ENCODE measurements at places on chromosomes 16 and 17.

GRCh38 chr16:56815721-56816120 lies 49.3 kb upstream of the SLC12A3 start:
- DNase-seq = no peak

DNA sequence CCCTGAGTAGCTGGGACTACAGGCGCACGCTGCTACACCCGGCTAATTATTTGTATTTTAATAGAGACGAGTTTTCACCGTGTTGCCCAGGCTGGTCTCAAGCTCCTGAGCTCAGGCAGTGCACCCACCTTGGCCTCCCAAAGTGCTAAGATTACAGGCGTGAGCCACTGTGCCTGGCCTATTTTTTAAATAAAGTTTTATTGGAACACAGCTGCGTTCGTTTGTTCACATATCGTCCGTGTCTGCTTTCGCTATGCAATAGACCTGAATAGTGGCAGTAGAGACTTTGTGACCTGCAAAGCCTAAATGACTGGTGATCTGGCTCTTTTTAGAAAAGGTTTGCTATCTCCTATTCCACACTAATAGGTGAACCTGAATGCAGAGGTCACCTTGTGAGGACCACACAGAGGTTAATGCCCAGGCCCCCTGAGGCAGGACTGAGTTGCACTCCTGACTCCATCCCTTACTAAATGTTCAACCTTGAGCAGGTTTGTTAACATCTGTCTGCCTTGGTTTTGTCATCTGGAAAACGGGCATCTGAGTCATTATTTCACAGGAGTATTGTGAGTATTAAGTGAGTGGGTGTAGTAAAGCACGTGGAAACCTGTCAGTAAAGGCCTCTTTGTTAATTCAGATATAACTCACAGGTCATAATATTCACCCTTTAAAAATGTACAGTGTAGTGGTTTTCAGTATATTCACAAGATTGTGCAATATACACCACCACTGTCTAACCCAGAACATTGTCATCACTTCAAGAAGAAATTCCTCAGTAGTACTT lies 157.5 kb upstream of the CACNG5 start:
- no peak for DNase-seq

- DNase-seq = no peak
Measured at GRCh38 chr17:59375857-59376256, 44.4 kb downstream of the YPEL2 start.

GRCh38 chr16:10965440-10966061 lies 21.2 kb downstream of the CLEC16A start:
- no peak for DNase-seq

DNA sequence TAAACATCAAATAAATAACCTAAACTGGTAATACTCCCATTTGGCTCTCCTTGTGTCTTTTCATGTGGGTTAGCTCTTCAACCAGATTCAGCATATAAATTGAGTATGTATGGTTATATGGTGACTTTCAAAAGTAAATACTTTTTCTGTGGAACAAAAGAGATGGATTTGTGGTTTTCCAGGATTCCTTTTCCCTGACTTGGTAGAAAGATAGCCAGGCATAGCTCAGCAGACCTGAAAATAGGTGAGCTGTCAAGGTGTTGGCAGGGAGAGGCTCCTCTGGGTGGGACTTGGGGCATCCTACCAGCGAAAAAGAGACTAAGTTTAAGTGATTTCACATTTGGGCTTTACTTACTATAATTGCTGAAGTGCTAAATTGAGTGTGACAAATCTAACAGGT lies 80.3 kb downstream of the FTO start:
- no peak for DNase-seq

- peak; percentile 44 for DNase-seq
Measured at GRCh38 chr16:72561-73548, at the start of gene RHBDF1. Gene RHBDF1, minus strand, starts transcription at chr16:72631. Its CDS starts 7,616 bp downstream, at chr16:65015.

DNA sequence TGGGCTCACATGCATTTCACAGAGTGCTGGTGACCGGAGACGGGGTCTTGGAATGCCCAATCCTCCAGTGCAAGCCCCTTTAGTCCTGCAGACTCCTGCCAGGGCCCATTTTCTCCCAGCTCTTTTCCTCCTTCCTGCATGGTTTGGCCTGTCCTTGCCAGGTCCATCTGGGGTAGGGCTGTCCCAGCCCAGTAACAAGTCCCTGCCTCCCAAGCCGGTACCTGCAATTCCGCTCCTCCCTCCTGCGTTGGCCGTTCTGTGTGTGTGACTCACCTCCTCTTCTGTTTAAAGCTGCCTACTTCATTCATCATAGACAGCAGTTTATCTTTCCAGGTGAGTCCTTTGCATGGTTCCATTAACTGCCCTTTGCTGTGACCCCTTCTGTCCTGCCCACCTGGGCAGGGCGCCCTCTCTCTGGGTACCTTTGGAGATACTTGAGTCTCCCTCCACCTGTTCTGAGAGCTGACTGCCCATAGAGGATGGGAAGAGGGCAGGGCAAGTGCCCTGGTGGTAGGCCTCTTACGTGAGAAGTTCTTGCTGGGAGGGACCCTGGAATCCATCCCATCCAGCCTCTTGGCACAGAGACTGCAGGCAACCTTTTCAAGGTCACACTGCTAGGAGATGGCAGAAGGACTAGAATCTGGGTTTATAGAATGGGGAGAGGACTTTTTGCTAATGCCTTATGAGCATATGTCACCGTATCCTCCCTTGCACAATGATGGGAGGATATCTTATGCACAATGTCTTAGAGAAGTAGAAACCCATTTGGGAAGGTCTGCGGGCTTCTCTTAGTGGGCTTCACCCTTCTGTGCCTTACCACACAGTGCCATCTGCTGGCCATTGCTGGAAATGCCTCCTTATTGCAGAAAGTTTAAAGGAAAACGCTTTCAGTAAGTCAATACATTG lies 29.7 kb upstream of the LGALS9 start:
- peak; percentile 76 for DNase-seq

- DNase-seq = no peak
Measured at GRCh38 chr16:63880948-63881347, 1240.9 kb downstream of the CDH11 start.

GRCh38 chr17:39694593-39694992 lies 5.3 kb upstream of the ERBB2 start:
- DNase-seq = no peak

GRCh38 chr17:19306160-19307111 lies 56.1 kb downstream of the B9D1 start:
- DNase-seq = no peak

DNA sequence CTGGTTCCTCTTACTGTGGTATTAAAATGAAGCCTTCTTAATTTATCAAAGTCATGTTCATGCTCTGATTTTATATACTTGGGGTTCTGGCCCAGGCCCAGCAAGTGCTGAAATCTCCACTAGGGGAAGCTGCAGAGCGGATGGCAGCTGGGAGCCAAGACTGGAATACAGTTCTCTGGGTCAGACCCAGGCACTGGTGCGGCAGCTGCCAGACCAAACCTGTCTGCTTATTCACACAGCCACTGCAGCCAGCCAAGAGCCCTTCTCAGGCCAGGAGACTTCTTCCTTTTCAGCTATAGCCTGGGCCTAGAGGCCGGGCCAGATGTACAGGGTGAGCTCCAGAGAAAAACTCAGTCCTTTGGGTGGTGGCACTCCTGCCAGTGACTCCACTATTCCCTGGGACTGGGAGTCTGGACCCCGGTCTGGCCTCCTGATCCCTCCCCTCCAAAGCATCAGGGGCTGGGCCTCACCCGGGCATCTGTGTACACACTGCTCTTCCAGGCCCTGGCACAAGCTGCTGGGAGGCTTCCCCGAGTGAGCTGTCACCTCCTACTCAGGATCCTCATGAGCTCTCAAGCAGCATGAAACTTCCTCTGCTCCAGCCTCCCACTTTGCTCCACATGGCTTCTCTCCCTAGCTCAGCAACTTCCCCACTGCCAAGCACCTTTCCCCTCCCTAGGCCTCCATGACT lies 24.4 kb downstream of the ATP6V0D1 start:
- DNase-seq = no peak

DNA sequence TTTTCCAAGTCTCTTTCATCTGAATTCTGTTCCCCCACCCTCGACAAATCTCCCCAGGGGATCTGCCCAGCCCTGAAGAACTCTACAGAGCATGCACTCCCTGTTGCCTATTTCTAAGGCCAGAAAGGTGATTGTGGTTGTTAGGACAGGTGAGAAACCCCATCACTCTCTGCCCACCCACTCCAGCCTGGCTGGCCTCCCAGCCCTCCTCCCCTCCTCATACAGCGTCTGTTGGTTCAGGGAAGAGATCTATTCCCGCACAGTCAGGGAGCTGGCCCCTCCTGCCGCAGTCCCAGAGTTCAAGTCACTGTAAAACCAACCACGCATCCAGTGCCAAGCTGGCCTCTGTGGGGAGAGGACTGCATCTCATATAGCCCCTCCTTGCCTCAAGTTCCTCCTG lies 98.7 kb downstream of the KCNJ12 start:
- no peak for DNase-seq

- DNase-seq = no peak
Measured at GRCh38 chr17:80852476-80853015, 139.1 kb upstream of the CHMP6 start.

Measured in NCI-H460 (cell line).